ENCODE measurements at places on chromosomes 1 and 21.

- DNase-seq: no peak
Observed at GRCh38 chr1:242826701-242827336, 302.3 kb upstream of the PLD5 start.

DNA sequence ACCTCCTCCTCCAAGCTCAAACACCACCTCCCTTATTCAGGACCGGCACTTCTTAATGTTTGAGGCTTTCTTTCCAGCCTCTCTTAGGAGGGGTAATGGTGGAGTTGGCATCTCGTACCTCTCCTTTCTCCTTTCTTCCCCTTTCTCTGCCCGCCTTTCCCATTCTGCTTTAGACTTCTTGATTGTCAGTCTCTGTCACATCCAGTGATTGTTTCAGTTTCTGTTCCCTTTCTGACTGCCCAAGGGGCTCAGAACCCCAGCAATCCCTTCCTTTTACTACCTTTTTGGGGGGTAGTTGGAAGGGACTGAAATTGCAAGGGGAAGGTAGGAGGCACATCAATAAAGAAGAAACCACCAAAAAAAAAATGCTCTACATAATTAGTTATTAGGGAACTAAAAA is 5.6 kb downstream of the ELK4 start:
- no peak for DNase-seq

GRCh38 chr1:72637593-72637992 is 355.3 kb upstream of the NEGR1 start:
- DNase-seq: no peak

GRCh38 chr1:208177656-208178055 is 66.5 kb downstream of the PLXNA2 start:
- DNase-seq: no peak

DNA sequence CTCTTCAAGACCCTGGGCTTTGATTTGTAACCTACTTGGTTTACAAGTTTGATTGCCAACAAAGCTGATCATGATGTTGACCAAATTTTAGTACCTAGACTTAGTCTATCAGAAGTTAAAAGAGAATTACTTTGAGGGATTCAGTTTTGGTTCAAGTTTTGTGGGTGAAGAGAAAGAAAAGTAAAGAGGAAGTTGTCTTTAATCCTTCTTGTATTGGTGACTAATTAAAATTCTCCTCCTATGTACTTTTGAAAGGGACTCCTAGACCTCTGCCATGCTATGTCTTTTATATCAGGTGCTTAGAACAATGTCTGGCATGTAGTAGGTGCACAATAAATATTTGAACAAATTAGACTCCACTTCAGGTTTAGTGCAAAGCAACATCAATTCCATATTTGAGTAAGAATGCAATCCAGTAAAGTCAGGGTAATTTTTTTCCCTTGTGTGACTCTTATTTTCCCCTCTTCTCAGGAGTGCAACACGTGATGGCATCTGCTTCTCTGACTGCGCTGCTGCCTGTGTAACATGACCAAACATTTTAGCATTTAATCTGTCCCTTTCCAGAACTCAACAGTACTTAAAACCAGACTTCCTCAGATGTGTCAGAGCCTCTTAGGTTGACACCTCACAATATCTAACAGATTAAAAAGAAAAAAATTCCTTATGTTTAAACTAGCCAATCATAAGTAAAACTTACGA is 41.1 kb upstream of the KCNQ4 start:
- DNase-seq: no peak

GRCh38 chr1:150154143-150154542 is 4.4 kb downstream of the PLEKHO1 start:
- no peak for DNase-seq

- DNase-seq: no peak
Observed at GRCh38 chr1:98077691-98078090, 156.9 kb upstream of the DPYD start.

- no peak for DNase-seq
Observed at GRCh38 chr1:56034222-56034621, 545.1 kb downstream of the PLPP3 start.
